ENCODE measurements at places on chromosomes 7 and 10.

GRCh38 chr10:13924040-13924725 is 337.4 kb downstream of the PRPF18 start:
- H3K4me1 ChIP-seq = peaks cover 17% of the 10 kb centered on the region
- H3K36me3 ChIP-seq = no peaks in the 10 kb centered on the region
- H3K4me3 ChIP-seq = no peak overlapping the region
- no peak overlapping the region for H3K27ac ChIP-seq

GRCh38 chr7:36144189-36144588 is 8.9 kb upstream of the EEPD1 start:
- DNase-seq = no peak
- no peaks in the 10 kb centered on the region for H3K36me3 ChIP-seq
- H3K27ac ChIP-seq = no peak overlapping the region
- H3K4me1 ChIP-seq = no peaks in the 10 kb centered on the region

DNA sequence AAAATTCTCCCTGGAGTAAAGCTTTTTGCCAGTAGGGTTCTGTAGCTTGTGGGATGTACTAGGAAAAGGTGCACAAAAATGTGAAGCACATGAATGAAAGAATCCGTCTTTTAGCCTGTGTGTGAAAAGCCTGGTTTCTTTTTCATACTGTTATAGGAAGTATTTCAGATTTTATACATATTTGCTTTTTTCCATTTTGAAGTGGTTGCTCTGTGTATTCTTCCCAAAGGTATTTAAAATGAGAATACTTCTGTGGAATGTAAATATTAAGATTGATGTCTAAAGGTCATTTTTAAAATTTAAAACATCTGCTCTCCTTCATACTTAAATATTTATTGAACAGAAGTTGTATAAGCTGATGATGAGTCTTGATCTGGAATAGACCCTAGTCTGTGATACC is 96.8 kb downstream of the CDK14 start:
- H3K36me3 ChIP-seq = peaks cover 5% of the 10 kb centered on the region
- H3K27me3 ChIP-seq = no peaks in the 10 kb centered on the region
- no peak overlapping the region for H3K4me3 ChIP-seq
- no peak overlapping the region for H3K27ac ChIP-seq
- no peak for DNase-seq
- H3K4me1 ChIP-seq = peaks cover 12% of the 10 kb centered on the region

DNA sequence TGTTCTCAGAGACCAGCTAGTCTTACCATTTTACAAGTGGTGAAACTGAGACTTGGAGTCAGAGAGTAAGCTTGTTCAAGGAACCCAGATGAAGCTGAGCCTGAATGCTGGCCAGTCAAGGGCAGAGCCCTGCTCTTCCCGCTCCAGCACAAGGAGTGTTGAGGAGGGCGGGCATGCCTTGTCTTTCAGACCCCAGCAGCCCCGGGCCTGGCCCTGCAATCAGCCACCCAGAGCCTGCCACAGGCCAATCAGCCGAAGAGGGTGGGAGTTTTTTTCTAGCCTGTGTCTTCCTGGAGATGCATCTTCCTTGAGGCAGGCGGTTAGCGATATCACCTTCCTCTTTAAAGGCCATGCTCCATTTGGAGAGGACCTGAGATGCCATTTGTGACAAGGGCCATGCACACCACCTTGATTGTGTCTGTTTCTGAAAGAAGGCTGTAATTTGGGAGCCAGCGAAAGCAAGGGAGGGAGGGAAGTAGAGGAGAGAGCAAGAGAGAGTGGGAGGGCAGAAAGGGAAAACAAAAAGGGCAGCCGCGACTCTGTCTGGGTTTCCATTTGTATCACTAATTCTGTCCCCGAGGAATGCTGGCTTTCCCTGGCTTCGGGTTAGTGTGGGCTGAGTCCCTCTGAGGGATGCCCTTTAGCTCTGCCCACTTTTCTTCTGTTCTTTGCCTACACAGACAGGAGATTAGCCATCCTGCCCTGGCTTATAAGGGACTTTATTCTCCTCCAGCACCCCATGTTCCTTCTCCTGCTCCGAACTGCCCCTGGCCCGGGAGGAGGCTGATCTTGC is 8.0 kb downstream of the CDH23 start:
- no peak overlapping the region for H3K4me3 ChIP-seq
- peaks cover 7% of the 10 kb centered on the region for H3K27me3 ChIP-seq
- no peaks in the 10 kb centered on the region for H3K4me1 ChIP-seq
- H3K36me3 ChIP-seq = no peaks in the 10 kb centered on the region

GRCh38 chr10:77673515-77674140 is 36.0 kb upstream of the KCNMA1 start:
- H3K27ac ChIP-seq = no peak overlapping the region
- H3K4me1 ChIP-seq = peaks cover 4% of the 10 kb centered on the region
- peaks cover 11% of the 10 kb centered on the region for H3K27me3 ChIP-seq
- H3K4me3 ChIP-seq = no peak overlapping the region

GRCh38 chr7:2870471-2870931 is 26.4 kb upstream of the GNA12 start:
- H3K27ac ChIP-seq = peak overlapping the region; percentile 70
- H3K4me1 ChIP-seq = peaks cover 37% of the 10 kb centered on the region
- no peaks in the 10 kb centered on the region for H3K36me3 ChIP-seq
- H3K4me3 ChIP-seq = peak overlapping the region; percentile 81

GRCh38 chr10:69797959-69798358 is 3.7 kb upstream of the COL13A1 start:
- peaks cover 22% of the 10 kb centered on the region for H3K27me3 ChIP-seq
- H3K4me3 ChIP-seq = no peak overlapping the region
- H3K36me3 ChIP-seq = no peaks in the 10 kb centered on the region
- H3K27ac ChIP-seq = no peak overlapping the region

DNA sequence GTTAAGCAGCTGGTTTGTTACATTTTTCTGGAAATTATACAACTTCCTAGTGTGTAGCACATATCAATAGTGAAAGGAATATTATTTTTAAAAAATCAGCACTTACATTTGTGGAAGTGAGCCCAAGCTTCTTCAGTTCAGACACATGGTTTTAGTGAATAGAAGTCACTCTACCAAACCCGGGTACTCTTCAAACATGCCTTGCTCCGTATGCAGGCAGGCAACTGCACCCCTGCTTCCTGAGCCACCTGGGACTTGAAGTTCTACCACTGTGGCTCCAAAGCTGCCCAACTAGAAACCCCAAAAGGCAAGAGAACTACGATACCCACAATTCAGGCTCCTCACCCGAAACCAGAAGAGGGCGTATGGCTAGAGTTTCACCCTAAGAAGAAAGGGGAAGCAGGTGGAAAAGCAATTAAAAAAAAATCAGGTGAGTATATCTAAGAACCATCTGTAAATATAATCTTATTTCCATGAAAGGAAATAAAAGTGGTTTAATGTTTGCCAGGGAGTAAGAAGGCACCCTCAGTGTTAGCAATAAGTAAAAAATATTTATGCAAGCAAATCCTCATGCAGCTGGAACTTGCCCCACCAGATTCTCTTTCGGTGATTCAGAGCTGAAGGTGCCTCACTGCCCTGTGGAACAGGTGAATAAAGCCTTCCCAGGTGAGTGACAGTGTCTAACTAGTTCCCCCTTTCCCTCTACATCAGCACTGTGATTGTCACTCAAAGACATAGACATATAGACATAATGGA is at the start of gene MACC1:
TSS of gene MACC1 (minus strand) at position 192 of the 756 bp plus-strand sequence. CDS start 55,522 bp downstream, outside the sequence.
- peak within 1 kb of the TSS; percentile 67 for H3K4me3 ChIP-seq
- H3K27me3 ChIP-seq = no peaks in the 10 kb centered on the region
- peak within 1 kb of the TSS; percentile 97 for H3K27ac ChIP-seq
- H3K36me3 ChIP-seq = peaks cover 10% of the 10 kb centered on the region
- DNase-seq = peak; percentile 53
- peaks cover 44% of the 10 kb centered on the region for H3K4me1 ChIP-seq

DNA sequence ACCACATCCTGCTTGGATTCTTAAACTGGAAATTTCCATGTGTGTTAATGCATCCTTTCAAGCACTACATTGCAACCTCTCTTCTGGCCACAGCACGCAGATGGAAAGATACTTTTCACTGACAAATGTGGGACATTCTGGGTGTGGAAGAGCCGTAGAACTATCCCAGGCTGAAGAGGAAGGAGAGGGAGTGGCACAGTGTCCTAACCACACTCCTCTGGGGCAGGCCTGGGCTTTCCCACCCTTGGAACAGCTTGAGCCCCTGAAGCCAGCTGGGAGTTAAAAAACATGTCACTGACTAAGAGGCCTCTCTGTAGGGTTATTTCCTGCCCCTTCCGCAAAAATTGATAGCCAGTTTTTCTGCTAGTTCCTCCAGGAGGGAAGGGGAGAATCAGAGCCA is 34.0 kb upstream of the DNMBP start:
- no peak for DNase-seq
- H3K27ac ChIP-seq = no peak overlapping the region
- H3K4me3 ChIP-seq = no peak overlapping the region

- peaks cover 2% of the 10 kb centered on the region for H3K27me3 ChIP-seq
- no peak for DNase-seq
- H3K36me3 ChIP-seq = no peaks in the 10 kb centered on the region
- no peak overlapping the region for H3K27ac ChIP-seq
- H3K4me1 ChIP-seq = no peaks in the 10 kb centered on the region
These were observed 19.1 kb downstream of the PLCE1 start for GRCh38 chr10:94012834-94013233.

DNA sequence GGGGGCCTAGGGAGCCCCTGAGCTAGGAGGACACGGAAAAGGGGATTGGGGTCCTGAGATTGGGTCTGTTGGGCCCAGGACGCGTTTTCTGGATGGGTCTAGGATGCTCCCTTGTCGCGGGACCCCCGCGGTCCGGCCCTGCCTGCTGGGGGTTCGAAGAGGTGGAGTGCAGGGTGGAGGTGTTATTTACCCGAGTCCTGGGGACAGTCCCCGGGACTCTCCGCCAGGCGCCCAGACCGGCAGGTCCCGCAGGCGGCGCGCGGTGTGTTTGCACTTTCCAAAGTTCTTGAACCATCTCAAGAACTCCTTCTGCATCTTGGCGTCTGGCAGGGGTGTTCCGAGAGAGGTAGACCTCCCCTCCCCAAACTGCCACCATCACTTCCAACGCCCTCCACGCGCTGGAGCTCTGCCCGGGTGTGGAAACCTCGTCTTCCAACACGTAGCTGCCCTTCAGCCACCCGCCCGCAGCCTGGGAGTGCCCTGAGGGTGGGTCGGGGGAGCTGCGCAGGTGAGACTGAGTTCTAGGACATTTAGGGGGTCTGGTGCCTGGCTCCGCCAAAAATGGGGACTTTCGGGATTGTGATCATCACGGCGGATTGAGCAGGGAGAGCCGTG is 569 bp downstream of the CAV1 start:
- peak; percentile 30 for DNase-seq
- H3K27ac ChIP-seq = peak overlapping the region; percentile 58
- peaks cover 10% of the 10 kb centered on the region for H3K27me3 ChIP-seq
- H3K36me3 ChIP-seq = peaks cover 2% of the 10 kb centered on the region
- peaks cover 15% of the 10 kb centered on the region for H3K4me1 ChIP-seq

All from memory B cell (primary cell).